Activated CD8-positive, alpha-beta memory T cell treated with anti-CD3 and anti-CD28 coated beads, Interleukin-2, amount 50 U/mL, for 48 hours (primary cell): ENCODE measurements at places on chromosomes 6 and 20.
A peak's percentile ranks its signal among the peaks of the same experiment; 100 is the strongest.

- no peak for DNase-seq
These were observed 46.9 kb downstream of the LAMA2 start for GRCh38 chr6:128929869-128930268.

DNA sequence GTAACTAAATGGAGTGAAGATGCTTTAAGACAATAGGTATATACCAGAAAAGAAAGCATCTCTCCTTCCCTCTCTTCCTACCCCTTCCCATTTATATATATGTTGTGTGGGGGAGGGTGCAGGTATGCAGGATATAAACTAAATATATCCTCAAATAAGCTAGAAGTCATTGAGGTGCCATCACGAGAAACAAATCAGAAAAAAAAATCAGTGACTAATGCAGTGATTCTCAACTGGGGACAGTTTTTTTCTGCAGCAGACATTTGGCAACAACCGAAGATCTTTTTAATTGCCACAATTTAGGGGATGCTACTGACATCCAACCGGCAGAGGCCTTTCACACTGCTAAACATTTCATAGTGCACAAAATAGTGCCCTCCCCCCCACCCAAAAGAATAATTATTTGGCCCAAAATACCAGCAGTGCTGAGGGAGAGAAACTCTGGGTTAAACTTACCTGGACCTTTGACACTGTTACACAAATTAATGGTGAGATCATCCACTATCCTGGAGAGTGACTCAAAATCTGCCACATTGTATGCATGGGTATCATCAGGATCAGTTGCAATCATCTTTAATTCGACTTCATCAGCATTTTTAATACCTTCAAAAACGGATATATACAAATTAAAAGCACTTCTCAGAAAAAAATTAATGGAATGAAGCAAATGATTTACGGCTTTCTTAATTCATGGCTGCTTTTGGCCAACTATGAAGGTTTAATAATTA, 55.0 kb downstream of the COL12A1 start:
- no peak for DNase-seq

GRCh38 chr6:35733633-35734032, 3.2 kb upstream of the ARMC12 start:
- DNase-seq = no peak

GRCh38 chr20:63529861-63530787, 7.1 kb downstream of the PTK6 start:
- no peak for DNase-seq

GRCh38 chr20:35773154-35773751, 1.4 kb downstream of the PHF20 start:
- DNase-seq = peak; percentile 56
